ENCODE measurements at places on chromosomes 4 and X.

DNA sequence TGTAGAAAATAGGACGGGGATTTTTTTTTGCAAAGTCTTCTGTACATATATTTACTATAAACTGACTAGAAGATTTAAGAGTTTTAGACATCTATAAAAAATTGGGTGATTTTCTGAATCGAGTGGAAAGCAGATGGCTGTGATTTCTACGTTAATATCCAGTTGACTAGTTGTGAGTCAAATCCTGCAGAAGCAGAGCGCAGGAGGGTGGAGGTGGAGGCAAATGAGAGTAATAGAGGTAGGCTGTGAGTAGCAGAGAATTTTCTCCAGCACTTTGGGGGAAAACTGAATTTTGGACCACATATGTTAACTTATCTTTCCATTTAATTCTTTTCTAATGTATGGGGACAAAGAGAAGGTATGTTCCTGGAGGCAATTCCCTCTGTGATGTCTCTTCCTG is 82.1 kb upstream of the SOX3 start:
- no peak for DNase-seq

- DNase-seq = no peak
Measured at GRCh38 chr4:108794136-108794535, 31.3 kb upstream of the ETNPPL start.

GRCh38 chr4:121717680-121718237 is 21.0 kb upstream of the ANXA5 start:
- DNase-seq = no peak

DNA sequence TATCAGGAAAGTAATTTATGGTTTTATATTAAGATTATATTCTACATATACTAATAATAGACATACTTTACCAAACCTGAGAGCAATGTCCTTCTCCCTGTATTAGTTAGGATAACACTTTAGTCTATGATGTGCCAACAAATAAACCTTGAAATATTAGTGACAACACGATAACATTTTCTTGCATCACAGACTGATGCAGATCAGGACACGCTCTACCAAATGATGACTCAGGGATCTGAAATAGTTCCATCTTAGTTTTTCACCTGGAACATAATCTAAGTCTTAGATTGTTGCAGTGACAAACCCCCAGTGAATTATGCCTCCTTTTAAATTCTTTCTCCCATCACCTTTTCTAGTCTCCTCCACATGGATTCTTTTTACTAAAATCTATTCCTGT is 214.2 kb downstream of the CLCN4 start:
- DNase-seq = no peak

- DNase-seq = no peak
Measured at GRCh38 chrX:110172215-110172614, 145.7 kb downstream of the AMMECR1 start.

GRCh38 chr4:110107866-110108265 is 90.5 kb downstream of the ELOVL6 start:
- DNase-seq = no peak

- no peak for DNase-seq
Measured at GRCh38 chrX:110691446-110691845, 104.2 kb downstream of the CHRDL1 start.

GRCh38 chrX:152733261-152733975 is at the start of the genes CSAG1 and MAGEA12:
Gene CSAG1 (minus strand): TSS chrX:152733721. CDS start chrX:152732460, 1,261 bp downstream.
Gene MAGEA12 (plus strand): TSS chrX:152733757. CDS start chrX:152736162, 2,405 bp downstream.
- DNase-seq = no peak

- DNase-seq = no peak
Measured at GRCh38 chr4:93237521-93237920, 591.0 kb upstream of the ATOH1 start.

GRCh38 chrX:147072747-147073146 is 258.2 kb upstream of the CXorf51A start:
- no peak for DNase-seq

DNA sequence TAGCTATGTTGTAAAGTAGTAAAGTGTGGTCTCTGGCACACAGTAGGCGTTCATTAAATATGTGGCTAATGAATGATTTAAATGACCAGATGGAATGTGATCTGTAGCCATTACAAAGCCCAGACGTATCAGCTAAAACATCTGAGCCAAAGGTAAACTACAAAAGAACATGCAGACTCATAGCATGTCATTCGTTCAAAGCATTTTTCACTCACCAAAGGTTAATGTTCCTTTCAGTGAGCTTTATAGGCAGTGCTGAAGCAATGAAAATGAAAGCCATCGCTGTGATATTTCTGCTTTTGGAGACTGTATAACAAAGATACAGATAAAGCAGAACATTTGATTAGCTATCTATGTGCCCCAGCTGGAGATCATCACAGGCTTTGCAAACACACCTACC is 50.5 kb downstream of the F9 start:
- DNase-seq = no peak

GRCh38 chrX:45598861-45599260 is 398.2 kb upstream of the DIPK2B start:
- no peak for DNase-seq

- no peak for DNase-seq
Measured at GRCh38 chr4:110975338-110975737, 352.5 kb upstream of the PITX2 start.

- no peak for DNase-seq
Measured at GRCh38 chr4:6601661-6602250, 26.8 kb downstream of the MAN2B2 start.

DNA sequence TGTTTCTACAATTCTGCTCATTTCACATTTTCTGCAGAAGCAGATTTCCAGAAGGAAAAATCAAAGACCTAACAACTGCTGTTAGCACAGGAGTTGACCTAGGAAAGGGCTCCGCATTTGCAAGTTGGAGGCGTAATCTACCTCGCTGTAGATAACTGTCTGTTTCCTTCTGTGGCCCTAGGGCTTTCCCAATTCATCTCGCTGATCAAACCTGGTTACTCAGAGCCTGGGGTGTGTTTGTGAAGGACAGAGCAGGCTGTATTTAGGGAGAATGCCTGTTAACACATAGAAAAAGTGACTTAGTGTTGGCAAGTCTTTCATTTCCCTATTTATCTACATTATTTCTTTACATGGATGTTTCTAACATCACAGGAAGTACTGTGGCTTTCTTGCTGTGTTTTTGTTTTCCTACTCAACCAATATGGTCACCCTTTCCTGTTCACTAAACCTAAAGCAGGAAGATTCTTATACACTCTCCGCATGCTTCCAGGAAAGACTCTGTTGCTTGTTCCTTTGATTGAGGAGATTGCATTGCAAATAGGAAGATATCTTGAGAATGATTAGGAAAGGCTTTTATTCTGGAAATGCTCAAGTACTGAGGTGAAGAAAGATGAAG is 40.5 kb downstream of the AGA start:
- no peak for DNase-seq

DNA sequence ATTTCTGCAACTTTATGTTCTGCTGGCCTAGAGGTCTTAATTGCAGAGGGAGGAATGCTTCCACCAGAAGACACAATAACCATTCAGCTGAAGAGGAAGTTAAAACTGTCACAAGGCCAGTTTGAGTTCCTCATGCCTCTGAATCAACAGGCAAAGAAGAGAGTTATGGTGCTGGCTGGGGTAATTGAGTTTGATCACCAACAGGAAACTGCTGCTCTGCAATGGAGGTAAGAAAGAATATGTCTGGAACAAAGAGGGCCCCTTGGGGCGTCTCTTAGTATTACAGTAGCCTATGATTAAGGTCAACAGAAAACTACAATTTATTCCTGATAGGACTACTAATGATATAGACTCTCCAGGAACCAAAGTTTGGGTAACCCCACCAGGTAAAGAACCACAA is 744.0 kb downstream of the FSTL5 start:
- no peak for DNase-seq

- no peak for DNase-seq
Measured at GRCh38 chrX:107493141-107493540, 43.7 kb downstream of the FRMPD3 start.

DNA sequence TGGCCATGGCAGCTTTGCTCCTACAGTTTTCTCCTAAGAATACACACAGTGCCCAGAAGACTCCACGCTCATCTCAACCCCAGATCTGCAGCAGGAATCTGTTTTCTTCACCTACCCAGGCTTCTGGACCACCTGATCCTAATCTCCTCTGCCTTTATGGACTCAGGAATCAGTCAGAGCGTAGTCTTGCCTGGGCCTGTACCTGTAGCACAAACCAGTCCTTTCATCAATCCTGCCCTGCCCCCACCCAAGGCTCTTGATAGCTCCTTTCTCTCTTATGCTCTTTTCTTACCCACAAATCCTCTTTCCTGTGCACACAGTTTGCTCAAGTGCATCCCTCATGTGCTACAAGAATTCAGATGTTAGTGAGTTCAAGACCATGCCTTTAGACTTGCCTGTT is 89.7 kb downstream of the ZNF718 start:
- DNase-seq = no peak
